ENCODE measurements at places on chromosomes 16 and 17.

DNA sequence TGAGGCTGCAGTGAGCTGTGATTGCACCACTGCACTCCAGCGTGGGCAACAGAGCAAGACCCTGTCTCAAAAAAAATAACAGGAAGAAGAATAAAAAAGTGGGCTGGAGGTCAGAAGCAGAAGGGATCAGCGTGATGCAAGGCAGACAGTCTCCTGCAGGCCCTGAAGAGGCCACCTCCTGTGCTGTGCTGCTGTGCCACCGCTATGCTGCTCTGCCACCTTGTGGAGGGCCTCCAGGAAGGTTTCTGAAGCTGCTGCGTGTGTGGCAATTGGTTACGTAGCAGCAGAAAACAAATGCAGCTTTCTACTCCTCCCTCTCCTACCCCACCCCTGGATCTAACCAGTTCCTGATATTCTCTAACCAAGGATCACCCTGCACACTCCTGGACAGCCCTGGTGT, 815.5 kb downstream of the KCNJ18 start:
- ATAC-seq = peak; percentile 92

DNA sequence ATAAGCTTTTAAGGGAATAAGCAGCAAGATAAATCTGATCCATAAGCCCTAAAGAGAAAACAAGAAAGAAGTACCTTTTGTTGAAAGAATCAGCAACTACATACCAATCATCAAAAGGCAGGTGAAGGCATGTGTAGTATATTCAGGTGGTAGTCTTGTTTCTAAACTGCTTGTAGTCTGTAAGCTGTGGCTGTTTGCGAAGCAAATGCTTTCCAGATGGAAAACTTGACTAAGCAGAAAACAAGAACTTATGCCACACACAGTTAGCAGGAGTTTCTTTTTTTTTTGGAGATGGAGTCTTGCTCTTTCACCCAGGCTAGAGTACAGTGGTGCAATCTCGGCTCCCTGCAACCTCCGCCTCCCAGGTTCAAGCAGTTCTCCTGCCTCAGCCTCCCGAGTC, 5.7 kb downstream of the CBX1 start:
- no peak for ATAC-seq

DNA sequence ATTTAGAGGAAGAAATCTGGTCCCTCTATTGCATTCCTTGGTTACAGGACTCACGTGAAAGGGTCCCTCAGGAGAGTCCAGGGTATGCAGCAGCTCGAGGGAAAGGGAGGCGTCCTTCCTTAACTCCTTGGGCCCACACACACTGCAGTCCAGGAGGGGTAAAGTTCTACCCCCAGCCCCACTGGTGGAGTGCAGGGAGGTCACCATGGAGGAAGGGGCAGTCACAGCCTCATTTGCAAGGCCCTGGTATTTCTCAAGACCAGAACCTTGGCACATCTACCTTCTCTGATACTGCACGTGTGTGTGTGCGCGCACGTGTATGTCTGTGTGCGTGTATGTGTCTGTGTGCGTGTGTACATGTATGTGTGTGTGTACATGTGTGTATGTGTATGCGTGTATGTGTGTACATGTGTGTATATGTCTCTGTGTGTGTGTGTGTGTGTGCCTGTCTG, 11.1 kb downstream of the HIC1 start:
- ATAC-seq = no peak

DNA sequence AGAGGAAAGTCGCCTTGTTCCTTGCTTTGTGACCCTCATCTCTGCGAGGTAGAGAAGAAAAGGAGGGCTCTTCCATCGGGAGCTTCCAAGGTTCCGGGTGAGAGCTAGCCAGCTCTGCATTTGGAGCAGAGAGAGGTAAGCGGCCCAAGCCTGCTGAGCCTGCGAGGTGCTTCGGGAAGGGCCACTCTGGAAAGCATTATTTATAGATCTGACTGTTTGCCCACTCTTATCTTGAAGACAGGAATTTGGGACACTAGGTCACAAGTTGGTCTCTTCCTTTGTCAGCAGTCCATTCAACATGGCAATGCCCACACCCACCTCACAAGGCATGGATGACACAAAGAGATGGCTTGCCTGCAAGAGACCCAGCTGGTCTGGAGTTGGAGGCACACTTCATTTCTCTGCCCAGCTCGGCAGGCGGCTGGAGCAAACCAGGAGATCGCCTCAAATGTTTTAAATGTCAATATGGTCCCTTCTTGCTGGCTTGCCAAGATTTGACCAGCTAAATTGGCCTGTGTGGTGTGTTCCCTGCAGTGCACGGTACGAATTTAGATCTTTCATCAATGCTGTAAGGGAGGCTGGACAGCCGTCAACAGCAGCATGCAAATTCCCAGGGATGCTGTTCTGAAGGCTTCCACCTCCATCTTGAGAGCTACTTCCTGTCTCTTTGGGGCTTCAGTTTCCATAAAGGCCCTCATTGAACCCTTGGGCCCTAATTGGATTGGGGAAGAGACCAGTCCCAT, 19.5 kb downstream of the CBX4 start:
- no peak for ATAC-seq

DNA sequence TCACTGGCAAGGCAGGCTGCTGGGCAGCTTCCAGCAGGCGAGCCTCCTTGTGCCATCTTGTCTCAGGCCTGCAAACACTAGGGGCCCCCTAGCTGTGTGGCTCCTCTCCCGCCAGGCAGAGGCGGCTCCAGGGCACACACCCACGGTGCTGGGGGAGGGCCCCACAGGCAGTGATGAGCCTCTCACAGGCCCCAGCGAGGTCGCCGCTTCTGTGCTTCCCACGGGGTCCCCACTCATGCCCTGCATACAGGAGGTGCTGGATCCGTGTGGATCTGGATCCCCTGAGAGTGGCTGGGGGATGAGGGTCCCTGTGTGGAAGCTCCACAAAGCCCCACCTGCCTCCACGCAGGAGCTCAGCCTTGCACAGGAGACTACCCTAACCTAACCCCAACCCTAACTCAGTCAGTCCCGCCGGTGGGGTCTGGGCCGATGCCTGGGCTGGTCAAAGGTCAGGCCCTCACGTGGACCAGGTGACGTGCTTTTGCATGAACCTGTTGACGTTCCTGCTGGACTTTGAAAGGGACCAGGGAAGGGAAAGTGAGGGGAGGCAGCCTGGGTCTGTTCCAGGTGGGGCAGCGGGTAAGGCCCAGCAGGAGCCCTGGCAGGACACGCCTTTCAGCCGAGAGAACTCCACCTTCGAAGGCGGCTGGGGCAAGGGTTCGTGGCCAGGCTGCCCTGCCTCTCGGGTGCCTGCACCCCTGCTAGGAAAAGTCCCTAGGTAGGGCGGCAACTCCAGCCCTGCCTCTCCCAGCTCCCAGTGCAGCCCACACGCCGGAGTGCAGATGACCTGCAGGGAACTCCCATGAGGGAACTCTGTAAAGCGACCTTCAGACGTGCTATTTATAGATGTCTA, 5.2 kb downstream of the SECTM1 start:
- no peak for ATAC-seq

DNA sequence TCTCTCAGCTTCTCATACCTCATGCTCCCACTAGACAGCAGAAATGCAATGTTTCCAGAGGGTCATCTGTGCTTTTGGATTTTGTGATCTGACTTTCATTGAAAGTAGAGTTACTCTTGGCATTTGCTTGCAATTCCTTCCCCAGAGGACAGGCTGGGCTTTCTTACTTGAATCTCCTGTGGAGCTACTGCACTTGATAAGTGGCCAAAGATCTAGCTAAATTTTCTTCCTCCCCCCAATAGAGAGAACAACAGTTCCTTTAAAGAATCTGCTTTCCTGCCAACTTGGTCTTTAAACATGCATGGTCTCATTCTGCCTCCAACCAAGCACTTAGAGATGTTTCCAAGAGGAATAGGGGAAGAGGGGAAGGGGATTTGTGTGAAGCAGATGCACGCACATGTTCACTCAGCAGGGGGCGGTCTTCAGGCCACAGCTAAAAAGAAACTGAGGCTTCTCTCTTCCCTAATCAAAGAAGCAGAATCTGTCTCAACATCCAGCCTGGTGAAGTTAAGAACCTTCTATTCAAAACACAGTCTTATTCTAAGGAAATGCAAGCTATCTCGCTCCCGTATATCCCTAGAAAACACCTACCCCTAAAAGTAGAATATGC, 229.6 kb downstream of the ZFHX3 start:
- ATAC-seq = no peak

GRCh38 chr16:58299757-58300349, 5.0 kb upstream of the PRSS54 start:
- no peak for ATAC-seq

GRCh38 chr16:77970371-77970770, 52.0 kb upstream of the CLEC3A start:
- no peak for ATAC-seq

DNA sequence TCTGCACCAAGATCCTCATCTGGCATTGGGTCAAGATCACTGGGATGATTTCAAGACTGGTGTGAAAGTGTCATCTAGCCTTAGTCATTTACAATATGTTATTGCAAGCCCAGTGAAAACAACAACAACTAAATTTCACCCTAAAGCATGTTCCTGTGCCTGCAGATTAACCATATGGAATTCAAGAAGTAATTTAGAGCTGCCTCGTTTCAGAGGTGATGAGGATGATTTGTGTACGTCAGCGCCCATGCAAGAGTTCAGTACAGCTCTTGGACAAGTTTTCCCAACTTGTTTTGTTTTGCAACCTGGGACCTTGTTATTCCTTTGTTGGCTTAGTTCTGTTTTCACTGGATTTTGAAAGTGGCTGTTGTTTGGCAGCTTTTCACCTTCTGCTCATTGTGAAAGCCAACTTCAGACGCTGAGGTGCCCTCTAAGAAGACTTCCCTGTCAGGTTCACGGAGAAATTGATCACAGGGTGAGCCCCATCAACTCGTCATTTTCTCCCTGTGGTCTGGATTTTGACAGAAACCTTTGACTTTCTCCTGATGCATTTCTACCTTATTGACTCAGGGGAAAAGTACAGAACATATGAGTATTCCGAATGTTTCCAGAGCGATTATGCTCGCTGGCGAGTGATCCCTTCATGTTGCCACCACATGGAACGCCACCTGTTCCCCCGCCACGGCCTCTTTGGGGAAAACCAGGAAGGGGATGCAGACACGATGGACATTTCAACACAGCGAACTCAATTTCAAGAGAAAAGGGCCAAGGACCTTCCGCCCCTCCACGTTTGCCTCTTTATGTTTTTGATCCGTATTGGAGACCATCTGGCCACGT, 85.6 kb downstream of the FOXL1 start:
- no peak for ATAC-seq

GRCh38 chr17:28204751-28205150, 114.2 kb upstream of the TMEM97 start:
- no peak for ATAC-seq

- ATAC-seq = no peak
Observed at GRCh38 chr16:85133290-85133599, 21.0 kb upstream of the CIBAR2 start.

- peak; percentile 86 for ATAC-seq
Observed at GRCh38 chr17:7561028-7561575, 617 bp upstream of the SENP3 start.

DNA sequence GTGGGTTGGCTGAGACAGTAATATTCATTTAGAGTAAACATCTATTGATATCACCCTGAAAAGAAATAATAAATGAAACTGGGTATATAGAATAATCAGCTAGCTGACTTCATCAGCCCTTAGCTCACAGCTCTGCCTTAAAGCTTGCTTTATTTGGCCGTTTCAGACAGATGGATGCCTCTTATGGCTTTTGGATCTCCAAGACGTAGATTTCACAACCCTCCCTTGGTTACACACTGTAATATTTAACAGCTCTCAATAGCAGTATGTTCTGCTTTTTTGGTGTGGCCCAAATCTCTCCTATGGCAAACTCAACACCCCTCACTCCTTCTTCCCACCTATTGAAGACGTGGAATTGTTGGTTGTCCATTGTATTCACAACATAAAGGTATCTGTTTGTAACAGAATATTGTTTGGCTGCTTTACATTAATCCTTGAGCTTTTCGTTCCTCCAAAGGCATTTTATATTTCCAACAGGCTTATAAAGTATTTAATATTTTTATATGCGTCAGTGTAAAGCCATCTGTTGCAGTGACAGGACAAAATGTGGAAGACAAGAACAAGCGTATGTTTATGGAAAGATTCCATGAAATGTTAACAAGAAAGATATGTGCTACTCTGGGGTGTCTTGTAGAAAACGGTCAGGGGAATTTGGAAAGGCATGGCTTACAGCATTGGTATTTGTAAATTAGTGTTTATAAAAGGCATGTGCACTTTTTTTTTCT, 837.0 kb upstream of the RBFOX1 start:
- no peak for ATAC-seq

DNA sequence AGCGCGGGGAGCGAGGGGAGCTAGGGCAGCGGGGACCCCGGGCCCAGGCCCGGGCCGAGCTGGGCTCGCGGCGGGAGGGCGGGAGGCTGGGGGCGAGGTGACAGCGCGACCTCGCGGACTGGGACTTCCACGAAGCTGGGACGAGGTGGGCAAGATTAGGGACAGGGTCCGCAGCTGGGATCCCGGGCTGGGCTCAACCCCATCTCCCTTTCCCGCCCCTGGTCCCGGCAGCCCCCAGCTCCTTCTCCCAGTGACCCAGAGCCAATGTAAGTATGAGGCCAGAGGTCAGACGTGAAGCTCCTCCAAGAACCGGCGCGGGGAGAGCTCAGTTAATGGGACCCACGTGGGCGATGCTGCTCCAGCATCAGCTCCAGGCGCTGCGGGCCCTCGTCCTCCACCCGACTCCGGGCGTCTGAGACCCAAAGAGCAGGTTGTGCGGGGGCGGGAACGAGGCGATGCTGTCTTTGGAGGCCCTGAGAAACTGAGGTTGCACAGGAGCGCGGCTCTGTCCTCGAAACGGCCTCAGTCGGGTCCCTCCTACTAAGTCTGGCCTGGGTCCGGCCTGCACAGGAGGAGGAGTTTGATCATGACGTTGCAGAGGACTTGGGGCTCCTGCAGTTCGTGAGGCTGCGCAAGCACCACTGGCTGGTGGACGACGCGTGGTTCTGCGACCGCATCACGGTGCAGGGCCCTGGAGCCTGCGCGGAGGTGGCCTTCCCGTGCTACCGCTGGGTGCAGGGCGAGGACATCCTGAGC, 585 bp downstream of the ALOX12 start:
- ATAC-seq = no peak

- ATAC-seq = no peak
Observed at GRCh38 chr17:79162012-79162963, 87.7 kb downstream of the ENGASE start.

DNA sequence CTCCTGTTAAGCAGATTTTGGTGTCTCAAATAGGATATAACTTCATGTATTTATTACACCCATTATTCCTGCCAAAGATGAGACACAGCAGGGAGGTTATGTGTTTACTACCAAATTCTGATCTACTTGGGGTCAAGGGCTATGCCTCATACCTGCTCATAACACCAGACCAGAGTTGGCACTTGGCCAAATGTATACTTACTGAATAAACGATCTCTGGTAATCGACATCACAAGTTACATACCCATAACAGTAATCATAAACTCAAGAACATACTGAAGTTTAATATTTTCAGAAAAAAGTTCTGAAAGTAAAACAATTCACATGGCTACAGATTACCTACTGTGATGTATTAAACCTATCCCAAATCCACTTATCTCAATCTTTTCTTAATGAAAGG, 2.9 kb downstream of the TMEM170A start:
- no peak for ATAC-seq

- no peak for ATAC-seq
Observed at GRCh38 chr17:17146786-17147406, 59.2 kb downstream of the PLD6 start.

GRCh38 chr16:50685462-50686063, 4.5 kb upstream of the SNX20 start:
- no peak for ATAC-seq
